ENCODE measurements at places on chromosomes 16 and 17.

- no peak for DNase-seq
Observed at GRCh38 chr17:37490638-37491614, 1.2 kb downstream of the DUSP14 start.

DNA sequence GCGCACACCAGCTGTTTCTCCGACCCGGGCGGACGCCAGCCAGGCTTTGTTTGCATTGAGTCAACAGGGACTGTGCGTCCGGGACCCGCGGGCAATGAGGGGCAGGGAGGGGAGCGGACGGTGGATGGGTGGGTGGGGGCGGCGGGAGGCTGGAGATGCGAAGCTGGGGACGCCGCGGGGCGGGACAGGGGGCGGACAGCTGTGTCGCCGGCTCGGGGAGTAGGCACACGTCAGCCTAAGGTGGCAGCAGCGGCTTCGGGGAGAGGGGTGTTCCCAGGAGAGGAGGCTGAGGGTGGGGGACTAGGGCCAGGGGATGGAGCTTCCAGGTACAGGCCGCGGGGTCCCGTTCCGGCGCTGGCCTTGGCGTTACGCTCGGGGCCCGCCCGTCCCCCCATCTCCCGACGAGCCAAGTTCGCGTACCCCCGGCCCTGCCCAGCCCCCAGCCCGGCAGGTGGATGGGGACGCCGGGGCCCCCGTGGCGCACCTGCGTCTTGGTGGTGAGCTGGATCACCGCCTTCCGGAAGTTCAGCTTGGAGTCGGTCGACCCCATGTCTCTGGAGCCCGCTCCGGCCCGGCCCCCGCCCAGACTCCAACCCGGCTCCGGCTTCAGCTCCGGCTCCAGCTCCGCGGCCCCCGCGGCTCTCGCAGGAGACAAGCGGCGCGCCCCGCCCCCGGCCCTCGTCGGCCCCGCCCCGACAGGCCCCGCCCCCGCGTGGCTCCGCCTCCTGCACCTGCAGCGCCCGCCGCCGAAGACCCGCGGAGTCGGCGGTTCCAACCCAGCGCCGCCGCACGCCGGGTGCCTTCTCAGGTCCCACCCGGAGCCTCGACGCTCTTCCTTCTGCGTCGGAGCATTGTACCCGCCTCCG, at the start of gene HID1:
TSS of gene HID1 (minus strand) at position 653 of the 866 bp plus-strand sequence. CDS start at position 550, 103 bp downstream.
- peak; percentile 85 for DNase-seq

- no peak for DNase-seq
Observed at GRCh38 chr17:78992542-78993212, 13.0 kb upstream of the LGALS3BP start.

GRCh38 chr17:44492706-44493272, 10.4 kb downstream of the GPATCH8 start:
- no peak for DNase-seq

DNA sequence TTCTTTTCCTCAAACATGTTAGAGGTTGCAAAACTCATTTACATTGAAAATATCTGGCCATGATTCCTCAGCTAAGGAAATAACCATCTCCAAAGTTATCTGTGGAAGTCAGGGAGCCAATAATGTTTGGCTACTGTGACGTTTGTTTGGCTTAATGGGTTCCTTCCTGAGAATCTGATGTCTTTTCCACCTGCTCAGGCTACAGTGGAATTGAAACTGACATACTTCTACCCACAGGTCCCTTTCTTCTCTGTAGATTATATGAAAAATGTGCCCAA, 221.1 kb upstream of the XYLT1 start:
- no peak for DNase-seq

DNA sequence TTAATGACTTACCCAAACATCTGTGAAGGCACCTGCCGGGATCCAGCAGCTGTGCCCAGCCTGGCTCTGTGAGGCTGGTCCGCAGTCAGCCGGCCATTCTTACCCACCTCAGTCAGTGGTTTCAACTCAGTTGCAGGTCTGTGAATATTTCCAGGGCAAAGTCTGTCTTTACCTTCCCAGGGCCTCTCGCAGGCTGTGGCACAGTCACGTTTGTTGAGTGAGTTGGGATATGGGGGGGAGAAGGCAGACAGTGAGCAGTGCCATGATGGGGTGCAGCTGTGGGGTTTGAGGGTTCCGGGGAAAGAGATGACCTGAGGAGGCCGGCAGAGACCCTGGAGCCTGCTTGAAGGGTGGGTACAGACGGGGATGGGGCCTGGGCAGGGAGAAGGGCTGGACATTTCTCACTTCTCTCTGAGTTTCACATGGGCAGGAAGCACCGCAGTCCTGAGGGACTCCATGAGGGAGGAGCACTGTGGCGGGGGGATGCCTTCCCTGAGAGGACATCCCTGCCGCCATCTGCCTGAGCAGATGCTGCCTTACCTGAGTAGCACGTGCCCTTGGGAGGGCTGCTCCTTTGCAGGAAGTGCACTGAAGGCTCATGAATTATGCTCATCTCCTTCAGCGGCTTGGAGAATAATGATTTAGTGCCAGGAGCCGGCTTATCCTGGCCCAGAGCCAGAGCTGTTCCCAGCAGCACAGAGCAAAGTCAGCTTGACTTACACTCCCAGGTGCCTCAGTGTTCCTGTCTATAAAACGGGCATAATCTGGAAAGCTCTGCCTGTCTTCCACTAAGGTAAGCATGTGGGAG, 48.1 kb downstream of the KSR1 start:
- no peak for DNase-seq

DNA sequence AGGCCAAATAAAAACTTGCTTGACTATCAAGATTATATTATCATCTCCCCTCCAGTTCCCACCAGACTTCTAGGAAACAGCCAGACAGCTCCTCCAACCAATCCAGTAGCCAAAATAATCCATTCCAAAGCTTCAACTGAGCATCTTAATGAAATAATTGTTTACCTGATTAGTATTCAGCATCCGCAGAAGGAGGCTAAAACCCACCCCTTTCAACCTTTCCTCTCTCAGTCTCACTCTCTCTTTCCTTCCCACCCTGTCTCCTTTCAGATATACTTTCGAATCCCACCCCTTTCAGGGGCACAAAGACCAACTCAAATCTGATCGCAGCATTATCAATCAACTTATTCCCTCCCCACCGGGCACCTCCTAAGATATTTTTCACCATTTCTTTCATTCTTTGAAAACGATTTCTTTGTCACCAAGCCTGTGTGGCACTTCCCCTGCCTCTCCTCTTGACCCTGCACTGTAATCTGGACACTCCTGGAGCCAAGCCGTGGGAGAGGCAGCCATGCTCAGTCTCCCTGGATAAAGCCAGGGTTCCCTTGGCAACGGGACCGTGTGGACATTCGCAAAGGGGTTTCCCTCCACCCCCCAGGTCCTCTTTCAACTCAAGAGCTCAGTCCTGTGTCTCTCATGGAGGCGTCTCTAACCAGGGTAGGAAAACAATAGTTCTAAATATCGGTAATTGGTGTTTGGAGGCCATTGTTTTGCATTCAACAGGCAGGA, at the start of gene ANKFN1:
TSS of gene ANKFN1 (plus strand) at position 602 of the 729 bp plus-strand sequence. CDS start 59,193 bp downstream, outside the sequence.
- no peak for DNase-seq

DNA sequence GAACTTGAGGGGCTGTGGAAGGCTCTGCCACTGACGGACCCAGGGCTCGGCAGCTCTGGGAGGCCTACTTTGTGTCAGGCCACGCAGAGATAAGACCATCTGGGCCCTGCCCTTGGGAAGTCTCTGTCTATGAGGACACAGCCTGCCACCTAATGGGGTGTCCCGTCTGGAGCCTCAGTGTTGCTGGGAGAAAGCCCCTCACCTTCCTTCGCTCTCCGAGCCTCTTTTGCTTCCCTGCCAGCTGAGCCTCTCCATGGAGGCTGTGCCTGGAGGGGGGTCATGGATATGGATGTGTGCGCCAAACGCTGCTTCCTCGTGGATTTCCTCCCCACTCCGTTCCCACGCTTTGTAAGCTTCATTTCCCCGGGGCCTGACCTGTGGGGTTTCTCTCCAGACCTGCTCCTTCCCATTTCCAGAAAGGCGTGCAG, 228.8 kb downstream of the SEC14L1 start:
- no peak for DNase-seq

- DNase-seq, result peak; percentile 11
Observed at GRCh38 chr16:69563605-69564580, 1.9 kb upstream of the NFAT5 start.

DNA sequence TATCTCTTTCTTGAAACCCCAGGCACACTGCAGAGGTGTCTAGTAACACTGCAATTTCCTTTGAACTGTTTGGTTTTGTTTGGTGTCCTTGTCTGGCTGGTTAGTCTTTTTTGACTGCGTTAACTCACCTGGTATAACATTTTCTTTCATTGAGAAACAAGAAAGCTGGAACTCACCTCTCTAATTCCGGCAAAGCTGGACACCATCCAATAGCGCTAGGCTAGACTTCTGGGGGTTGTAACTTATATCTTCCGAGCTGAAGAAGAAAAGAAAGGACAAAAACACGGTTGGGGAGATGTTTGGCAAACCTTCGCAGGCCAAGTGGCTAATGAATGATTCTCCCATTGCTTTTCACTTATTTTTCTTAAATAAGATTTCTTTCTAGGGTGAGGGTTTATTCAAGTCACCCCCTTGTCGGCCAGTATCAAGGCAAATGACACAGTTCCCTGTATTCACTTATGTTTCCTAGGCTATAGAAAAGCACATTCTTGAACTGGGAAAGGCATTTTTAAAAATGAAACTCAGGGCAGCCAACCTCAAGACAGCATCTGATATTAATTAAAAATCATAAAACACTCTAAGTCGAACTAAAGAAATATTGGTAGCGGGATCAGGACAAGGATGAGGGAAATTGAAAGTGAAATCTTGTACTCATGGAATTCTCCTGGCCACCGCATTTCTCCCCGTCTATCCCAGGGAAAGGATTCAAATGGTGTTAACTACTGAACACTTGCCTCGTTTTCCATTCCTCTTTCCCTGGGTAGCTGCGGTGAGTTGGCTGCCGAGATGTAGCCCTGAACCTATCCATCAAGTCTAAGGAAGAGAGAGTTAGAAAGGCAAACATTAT, 95.9 kb upstream of the ZFHX3 start:
- no peak for DNase-seq

- no peak for DNase-seq
Observed at GRCh38 chr17:17487998-17488397, 8.2 kb downstream of the RASD1 start.

- no peak for DNase-seq
Observed at GRCh38 chr17:80882926-80883685, 108.5 kb upstream of the CHMP6 start.

- no peak for DNase-seq
Observed at GRCh38 chr17:48563385-48563838, 14.7 kb downstream of the HOXB4 start.

- DNase-seq, result no peak
Observed at GRCh38 chr17:81705518-81706231, 2.5 kb downstream of the MRPL12 start.

GRCh38 chr17:21249920-21250703, 3.1 kb downstream of the NATD1 start:
- DNase-seq, result no peak

GRCh38 chr16:57823836-57824235, 21.5 kb upstream of the KIFC3 start:
- DNase-seq, result no peak

DNA sequence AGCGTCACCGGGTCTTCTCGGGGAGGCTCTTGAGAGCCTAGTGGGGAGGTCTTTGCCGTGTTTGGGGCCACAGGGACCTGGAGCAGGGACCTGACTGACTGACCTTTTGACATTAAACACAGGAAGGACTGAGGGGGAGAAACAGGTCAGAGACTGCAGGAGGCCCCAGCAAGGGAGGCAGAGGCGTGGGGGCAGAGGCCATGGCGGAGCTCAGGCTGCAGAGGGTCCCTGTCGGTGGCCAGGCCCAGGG, 41.6 kb upstream of the GSE1 start:
- no peak for DNase-seq

- no peak for DNase-seq
Observed at GRCh38 chr16:24288516-24288915, 32.4 kb downstream of the CACNG3 start.

GRCh38 chr16:68823401-68824135, 19.8 kb upstream of the TANGO6 start:
- no peak for DNase-seq

- no peak for DNase-seq
Observed at GRCh38 chr17:16937431-16937830, 34.5 kb downstream of the TNFRSF13B start.

DNA sequence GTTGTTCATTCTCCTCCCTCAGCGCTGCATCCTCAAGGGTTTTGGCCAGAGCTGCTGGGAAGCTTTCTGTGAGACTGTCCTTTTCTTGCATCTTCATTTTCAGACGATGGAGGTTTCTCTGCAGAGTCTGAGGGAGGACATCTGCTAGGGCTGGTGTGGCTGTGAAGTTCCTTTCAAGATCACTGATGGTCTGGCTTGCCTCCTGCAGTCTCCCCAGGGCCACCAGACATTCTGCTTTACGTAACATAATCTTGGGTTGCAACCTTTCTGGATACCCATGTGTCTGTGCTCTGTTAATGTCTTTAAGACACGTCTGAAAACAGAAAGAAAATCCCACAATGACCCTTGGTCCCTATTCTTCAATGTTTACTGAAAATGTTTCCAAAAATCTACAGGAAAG, 29.0 kb downstream of the SMYD4 start:
- DNase-seq, result no peak

GRCh38 chr16:50651835-50652438, 29.2 kb downstream of the SNX20 start:
- no peak for DNase-seq

- no peak for DNase-seq
Observed at GRCh38 chr17:6667516-6667915, 16.0 kb downstream of the C17orf100 start.

- DNase-seq, result no peak
Observed at GRCh38 chr17:1758807-1759206, 3.1 kb upstream of the SERPINF1 start.

DNA sequence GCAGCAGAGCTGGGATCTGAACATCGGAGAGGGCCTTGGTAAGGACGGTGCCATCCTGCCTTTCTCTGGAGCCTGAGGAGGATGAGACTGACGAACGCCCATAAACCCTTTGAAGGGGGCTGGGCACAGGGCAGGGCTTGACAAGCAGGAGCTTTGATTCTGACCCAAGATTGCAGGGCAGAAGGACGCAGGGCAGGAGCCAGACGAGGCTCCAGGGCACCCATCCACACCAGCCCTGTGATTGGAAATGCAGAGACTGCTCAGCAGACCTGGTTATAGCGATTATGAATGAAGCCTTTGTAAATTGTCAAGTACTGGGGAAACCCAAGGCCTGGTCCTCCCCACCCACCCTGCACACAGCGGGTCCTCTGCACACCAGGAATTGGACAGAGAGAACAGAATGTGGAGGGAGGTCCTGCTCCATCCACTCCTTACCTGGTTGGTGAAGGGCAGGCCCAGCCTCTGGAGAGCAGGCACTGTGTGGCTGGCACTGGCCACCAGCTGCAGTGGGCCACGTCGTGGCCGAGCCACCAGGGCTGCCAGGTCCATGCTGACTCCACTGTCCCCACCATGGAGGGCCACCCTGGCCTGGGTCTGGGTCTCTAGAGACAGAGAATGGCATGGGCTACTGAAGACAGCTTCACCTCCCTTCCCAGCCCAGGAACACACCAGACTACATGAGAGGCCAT, 68.8 kb downstream of the RMI2 start:
- no peak for DNase-seq

DNA sequence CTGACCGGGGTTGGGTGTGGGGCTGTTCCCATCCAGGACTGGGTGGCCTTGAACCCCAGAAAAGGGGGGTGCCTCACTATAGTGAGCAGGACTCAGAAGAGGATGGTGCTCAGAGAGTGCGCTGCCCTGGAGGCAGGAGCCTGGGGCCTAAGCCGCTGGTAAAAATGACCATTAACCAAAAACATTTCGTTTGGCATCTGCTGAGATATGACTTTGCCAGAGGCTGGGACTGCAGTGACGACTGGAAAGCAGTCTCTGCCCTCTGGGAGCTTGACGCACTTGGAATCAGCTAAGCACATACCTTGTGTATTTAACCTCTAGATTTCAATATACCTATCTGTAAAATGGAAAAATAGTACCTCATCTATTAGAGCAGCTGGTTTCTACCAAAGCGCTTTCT, 7.2 kb upstream of the CRHR1 start:
- no peak for DNase-seq

Measured in T-helper 9 cell (primary cell).